ENCODE measurements at places on chromosomes 1 and 21.

DNA sequence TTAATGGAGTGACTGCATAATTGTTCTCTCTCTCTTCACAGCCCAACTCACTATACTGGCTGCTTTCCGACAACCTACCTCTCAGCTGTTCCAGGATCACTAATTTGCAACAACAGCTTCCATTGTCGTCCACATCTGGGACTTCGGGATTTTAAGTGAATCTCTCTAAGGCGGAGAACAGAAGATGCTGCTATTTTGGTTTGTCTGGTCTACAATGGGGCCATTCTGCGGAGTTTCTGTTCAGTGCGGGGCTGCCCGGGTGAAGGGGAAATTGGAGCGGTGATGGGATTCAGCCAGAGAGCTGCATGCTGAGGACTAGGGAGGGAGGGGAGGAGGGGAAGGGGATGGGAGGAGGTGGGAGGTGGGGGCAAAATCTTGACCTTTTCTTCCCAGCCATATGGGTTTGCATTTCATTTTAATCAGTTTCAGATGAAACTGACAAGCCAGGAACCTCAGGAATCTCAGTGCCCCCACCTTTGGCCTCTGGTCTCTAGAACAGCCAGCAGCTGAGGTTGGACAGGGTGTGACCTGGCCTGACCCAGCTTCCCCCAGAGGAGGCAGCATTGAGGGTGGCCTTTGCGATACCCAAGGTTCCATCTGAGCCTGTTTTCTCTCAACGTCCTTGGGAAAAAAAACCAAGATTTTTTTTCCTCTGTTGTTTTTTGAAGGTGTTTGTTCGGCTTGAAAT is 6.9 kb upstream of the SRP9 start:
- DNase-seq = no peak

DNA sequence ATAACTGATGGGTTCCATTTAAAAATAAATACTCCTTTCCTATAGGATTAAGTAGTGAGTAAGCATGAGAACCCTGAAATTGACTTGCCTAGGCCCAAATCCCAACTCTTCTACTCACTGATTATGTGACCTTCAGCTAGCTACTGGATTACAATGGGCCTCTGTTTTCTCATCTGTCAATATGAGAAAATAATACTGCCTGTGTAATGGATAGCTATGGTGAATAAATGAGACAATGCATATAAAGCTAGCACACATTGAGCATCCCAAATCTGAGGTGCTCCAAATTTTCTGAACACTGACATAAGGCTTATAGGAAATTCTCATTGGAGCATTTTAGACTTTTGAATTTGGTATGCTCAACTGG is 5.3 kb upstream of the LRRC8C start:
- no peak for DNase-seq

- no peak for DNase-seq
Measured at GRCh38 chr1:17358557-17358956, 13.4 kb upstream of the PADI6 start.

DNA sequence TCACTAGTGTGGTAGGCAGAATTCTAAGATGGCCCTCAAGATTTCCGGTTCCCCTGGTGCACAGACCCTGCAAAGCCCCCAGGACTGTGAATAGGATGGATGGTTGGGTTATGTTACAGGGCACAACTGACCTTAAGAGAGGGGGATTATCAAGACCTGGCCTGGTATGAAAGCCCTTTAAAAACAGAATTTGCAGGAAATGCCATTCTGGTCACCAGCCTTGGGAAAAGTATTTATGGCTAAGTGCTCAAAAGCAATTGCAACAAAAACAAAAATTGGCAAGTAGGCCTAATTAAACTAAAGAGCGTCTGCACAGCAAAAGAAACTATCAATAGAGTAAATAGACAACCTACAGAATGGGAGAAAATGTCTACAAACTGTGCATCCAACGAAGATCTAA is 144.7 kb upstream of the EDN2 start:
- no peak for DNase-seq

DNA sequence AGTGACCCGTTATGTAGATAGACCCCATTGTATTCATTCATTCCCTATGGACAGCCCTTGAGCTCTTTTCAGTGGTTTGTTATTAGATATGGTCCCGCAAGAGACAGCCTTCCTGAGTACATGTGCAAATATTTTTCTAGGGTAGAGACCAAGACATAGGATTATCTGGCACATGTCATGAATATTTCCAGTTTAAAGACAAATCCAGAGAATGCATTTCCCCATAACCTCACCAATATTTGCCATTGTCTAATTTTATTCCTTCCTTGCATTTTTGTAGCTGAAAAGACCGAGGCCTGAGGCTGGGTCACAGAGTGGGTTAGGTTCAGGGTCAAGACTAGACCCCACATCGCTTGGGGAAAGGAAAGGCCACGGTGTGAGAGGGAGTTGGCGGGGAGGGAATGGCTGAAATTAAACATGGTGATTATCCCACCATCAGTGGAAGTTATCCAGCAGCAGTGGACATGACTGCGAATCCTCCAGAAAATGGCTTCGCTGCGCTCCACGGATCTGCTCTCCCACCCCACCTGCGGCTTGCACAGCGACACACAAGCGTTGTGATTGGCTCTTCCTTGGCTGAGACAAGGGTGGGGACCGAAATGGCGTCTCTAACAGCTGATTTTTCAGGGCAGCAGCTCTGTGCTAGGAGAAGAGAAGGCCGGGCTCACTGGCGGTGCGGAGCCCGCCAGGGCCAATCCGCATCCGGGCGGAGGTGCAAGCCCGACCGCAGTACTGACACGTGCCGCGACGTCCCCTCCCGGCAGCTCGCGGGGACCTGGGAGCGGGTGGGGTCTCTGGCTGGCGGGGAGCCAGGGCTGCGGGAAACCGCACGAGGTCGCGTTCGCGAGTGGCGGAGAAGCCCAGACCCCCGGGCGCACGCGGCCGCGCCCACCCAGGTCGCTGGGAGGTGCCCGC is 16.1 kb upstream of the STMN1 start:
- DNase-seq = no peak

DNA sequence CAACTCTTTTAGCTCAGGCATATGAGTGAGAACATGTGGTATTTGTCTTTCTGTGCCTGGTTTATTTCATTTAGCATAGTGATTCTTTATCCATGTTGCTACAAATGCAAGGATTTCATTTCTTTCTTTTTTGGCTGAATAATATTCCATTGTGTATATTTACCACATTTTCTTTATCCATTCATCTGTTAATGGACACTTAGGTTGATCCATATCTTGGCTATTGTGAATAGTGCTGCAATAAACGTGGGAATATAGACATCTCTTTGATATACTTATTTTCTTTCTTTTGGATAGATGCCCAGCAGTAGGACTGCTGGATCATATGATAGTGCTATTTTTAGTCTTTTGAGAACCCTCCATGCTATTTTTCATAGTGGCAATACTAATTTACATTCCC is 30.8 kb downstream of the ASB17 start:
- DNase-seq = no peak

GRCh38 chr1:195071461-195071860 is 1536.8 kb downstream of the KCNT2 start:
- DNase-seq = no peak

GRCh38 chr1:7594002-7594713 is 176.9 kb upstream of the VAMP3 start:
- no peak for DNase-seq

DNA sequence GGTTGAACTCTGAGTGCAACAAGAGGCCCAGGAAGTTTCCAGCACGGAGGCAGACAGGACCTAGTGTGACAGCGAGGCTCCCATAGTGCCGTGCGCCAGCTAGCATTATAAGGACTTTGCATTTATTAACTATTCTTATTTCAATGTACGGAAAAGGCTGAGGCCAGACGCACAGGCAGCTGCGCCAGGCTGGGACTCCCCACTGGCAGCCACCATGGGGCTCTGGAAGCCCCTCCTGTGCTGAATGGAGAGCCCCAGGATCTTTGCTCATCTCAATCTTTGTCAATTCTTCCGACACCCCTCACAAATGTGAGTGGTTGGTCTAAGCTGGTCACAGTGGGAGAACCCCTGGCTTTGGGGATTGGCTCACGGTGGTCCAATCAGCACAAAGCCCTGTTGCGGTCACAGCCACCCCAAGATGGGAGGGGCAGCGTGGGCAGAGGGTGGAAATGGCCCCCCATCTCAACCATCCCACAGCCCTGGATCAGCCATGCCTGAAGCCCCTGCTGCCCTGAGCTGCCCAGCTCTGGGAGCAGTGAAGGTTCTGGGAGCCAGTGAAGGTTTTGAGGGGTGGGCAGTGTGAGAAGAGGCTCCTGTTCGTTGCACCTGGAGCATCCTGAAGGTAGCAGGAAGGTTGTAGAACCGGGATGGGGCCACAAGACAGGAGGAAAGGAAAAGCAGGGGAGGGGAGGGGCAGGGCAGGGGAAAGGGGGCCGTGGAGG is 59.5 kb upstream of the ADARB1 start:
- no peak for DNase-seq

DNA sequence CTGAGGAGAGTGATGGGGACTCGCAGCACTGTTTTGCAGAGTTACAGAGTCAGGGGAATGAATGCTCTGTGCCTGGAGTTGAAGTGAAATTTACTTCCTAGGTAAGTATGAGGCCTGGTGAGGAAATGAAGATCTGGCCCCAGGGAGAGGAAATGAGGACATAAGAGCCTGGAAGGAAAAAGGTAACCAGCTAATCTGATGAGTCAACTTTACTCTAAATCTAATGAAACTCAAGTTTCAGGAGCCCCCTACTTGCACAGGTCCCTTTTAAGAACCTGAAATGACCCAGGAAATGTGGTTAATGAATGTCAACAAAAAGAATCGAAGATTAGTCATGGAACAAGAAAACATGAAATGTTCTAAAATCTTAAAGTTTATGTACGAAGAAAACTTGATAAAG is 599.0 kb downstream of the AGBL4 start:
- DNase-seq = no peak

GRCh38 chr1:181784039-181784683 is 277.4 kb downstream of the ZNF648 start:
- no peak for DNase-seq

- DNase-seq = no peak
Measured at GRCh38 chr1:222769971-222770620, 33.1 kb downstream of the FAM177B start.

DNA sequence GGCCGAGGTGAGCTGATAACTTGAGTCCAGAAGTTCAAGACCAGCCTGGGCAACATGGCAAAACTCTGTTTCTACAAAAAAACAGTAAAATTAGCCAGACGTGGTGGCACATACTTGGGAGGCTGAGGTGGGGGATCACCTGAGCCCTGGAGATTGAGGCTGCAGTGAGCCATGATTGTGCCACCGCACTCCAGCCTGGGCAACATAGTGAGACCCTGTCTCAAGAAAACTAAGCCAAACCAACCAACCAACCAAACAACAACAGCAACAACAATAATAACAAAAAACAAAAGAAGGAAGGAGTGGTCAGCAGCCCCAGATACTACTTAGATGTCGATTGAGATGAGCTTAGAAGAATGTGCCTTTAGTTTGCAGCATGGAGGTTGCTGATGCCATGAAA is 47.7 kb downstream of the CENPF start:
- no peak for DNase-seq

GRCh38 chr1:202589190-202589930 is 120.9 kb downstream of the SYT2 start:
- DNase-seq = no peak

DNA sequence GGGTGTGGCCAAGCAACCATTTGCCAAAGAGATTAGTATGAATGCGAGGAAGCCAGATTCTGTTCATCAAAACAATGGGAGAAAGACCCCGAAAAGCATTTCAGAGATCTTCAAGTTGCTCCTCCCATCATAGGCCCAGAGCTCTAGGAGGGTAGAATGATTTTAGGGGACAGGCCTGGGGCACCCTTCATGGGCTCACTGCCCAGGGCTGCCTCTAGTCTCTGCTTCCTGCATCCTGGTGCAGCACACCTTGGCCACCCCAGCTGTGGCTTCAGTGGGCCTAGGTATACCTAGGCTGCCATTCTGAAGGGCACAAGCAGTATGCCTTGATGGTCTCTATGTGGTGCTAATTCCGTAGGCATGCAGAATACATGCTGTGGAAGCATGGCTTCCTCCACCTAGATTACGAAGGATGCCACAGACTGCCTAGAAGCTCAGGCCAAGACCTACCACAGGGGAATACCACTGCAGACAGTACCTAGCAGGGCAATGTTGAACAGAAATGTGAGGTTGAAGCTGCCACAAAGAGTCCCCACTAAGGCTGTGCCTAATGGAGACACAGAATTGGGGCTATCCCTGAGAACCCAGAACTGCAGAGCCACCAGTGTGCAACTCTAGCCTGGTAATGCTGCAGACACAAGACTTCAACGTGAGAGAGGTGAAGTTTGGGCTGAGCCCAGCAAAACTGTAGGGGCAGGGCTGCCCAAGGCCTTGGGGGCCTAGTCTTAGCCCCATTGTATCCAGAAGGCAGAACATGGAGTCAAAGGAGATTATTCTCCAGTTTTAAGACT is 158.8 kb downstream of the CLIC6 start:
- DNase-seq = no peak

- DNase-seq = no peak
Measured at GRCh38 chr1:201648907-201649721, 110.2 kb downstream of the NAV1 start.

- DNase-seq = no peak
Measured at GRCh38 chr1:55962472-55962871, 616.9 kb downstream of the PLPP3 start.

DNA sequence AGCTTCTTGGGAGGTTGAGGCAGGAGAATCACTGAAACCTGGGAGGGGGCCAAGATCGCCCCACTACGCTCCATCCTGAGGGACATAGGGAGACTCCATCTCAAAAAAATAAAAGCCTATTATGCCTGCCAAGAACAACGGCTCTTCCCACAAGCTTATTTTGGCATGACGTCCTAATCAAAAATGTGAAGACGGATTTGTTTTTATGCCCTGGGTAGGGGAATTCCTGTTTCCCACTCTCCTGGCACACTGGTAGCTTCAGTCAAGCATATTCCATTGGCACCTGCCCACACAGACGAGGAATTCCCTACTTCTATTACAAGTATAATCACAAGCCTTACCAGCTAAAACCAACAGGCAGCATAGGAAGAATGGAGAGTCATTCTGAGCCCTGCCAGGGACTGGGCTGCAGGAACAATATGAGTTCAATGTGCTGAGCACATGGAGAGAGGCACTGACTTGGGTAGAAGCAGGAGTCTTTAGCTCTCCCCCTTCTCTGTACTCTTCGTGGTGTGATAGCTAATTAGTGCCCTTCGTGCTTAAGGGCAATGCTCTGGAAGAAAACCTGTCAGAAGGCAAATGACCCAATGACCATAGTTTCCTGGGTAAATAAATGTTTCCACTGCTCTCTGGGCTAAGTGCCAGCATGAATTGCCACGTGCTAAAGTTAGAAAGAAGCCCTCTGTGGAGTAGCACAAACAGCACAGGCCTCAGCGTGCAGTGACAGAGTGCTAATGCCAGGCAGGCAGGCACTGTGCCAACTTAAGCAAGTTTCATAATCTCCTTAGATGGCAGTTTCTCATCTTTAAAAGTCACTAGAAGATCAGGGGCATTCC is 16.8 kb downstream of the TNFSF4 start:
- DNase-seq = no peak

DNA sequence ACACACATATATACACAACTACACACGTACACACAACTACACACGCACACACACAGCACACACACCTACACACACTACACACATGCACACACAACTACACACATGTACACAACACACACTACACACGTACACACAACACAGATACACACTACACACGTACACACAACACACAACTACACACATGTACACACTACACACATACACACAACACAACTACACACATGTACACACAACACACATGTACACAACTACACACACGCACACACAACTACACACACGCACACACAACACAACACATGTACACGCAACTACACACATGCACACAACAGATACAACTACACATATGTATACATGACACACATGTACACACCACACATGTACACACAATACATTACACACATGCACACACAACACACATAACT is 318.1 kb downstream of the CAMTA1 start:
- DNase-seq = no peak

GRCh38 chr1:145961425-145962156 is 2.8 kb downstream of the ANKRD34A start:
- no peak for DNase-seq

All from activated gamma-delta T cell treated with anti-CD3 and anti-CD28 coated beads, Interleukin-2, amount 50 U/mL, for 16 hours (primary cell).